Stimulated activated CD8-positive, alpha-beta memory T cell treated with anti-CD3 and anti-CD28 coated beads, Interleukin-7, amount 100 ng/mL, for 1 hour (primary cell): ENCODE measurements at places on chromosomes 3 and 15.

- DNase-seq: no peak
These were observed 3.5 kb upstream of the ZNF621 start for GRCh38 chr3:40521254-40521653.

DNA sequence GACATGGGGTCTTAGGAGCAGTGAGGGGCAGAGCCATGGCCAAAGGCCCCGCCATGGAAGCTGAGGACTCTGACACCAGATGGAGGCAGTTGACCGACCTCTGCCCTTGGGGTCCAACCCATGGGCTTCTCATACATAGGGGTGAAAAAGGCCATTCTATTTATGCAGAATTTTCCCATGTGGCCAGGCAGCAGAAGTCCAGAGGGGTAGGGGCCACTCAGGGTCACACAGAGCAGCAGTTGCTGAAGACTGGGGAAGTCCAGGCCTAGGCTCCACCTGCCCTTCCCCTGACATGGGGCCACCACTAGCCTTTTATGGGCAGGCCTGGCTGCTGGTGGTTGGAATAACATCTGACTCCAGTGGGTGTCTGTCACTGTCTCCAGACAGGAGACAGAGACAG lies 6.4 kb downstream of the PRSS50 start:
- DNase-seq: no peak

DNA sequence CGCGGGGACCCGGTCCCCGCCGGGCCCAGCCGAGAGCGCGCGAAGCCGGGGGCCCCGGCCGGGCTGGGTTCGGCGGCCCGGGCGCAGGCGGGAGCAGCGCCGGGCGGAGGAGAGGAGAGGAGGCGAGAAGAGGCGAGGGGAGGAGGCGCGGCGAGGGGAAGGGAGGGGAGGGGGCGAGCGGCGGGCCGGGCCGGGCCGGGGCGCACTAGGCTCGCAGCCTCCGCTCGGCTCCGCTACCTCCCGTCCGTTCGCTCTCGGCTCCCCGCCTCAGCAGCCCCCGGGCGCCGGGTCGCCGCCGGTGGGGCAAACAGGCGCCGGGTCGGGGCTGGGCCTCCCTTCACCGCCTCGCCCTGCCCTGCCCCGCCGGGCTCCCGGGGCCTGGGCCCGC lies 351 bp downstream of the INSYN1 start:
- no peak for DNase-seq

GRCh38 chr3:159838938-159839337 lies 149.7 kb upstream of the IL12A start:
- DNase-seq: no peak

DNA sequence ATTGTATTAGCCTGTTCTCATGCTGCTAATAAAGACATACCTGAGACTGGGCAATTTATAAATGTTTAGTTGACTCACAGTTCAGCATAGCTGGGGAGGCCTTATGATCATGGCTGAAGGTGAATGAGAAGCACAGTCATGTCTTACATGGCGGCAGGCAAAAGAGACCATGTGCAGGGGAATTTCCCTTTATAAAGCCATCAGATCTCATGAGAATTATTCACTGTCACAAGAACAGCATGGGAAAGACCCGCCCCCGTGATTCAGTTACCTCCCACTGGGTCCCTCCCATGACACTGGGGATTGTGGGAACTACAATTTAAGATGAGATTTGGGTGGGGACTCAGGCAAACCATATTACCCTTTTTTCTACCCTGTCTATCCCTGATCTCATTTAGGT lies 51.5 kb upstream of the MYZAP start:
- DNase-seq: no peak

DNA sequence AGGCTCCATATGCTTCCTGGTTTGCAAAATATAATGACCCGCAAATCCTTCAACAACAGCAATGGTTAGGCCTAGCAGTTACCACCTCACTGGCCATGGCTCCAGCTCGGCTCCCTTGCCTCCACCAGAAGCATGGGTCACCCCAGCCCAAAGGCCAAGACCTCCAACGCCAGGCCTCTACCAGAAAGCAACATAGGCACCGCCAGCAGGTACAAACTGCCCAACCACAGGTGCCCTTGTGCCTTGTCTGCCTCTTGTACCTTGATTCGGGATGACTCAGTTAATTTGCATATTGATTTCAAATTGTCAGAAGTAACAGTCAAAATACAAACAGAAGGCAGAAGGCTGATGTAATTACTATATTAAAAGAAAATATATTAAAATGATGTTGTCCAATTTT lies 124.7 kb downstream of the IL5RA start:
- DNase-seq: no peak
